ENCODE measurements at places on chromosomes 3 and 15. TPM values are rescaled to one million over a fixed set of nuclear protein-coding genes. Genes with fewer than 3 reads are reported as not detected.

- no peak for DNase-seq
- no peak overlapping the region for H3K27ac ChIP-seq
- H3K4me3 ChIP-seq: no peak overlapping the region
- no peaks in the 10 kb centered on the region for H3K27me3 ChIP-seq
These were observed 9.6 kb downstream of the C3orf18 start for GRCh38 chr3:50557915-50558314.

GRCh38 chr15:51576286-51576850, 46.2 kb downstream of the DMXL2 start:
- H3K4me1 ChIP-seq: no peaks in the 10 kb centered on the region
- peak overlapping the region; percentile 35 for H3K27ac ChIP-seq

DNA sequence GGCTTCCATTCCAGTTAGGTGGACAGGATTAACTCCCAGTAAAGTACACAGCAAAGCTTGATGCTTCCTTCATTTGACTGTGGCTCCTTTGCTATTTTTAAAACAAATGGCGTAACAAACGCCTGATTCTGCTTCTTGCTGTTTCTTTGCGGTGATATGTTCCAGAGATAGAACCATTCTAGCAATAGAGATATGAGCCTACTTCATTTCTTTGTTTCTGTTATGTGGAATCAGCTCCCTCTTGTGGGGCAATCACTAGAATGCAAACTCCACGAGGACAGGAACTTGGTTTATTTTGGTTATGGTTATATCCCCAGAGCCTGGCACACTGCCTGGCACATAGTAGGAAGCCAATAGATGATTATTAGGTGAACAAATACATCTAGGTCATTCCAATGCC, 122.6 kb upstream of the SLC6A11 start:
- DNase-seq: no peak
- no peaks in the 10 kb centered on the region for H3K27me3 ChIP-seq
- no peaks in the 10 kb centered on the region for H3K36me3 ChIP-seq
- no peaks in the 10 kb centered on the region for H3K4me1 ChIP-seq
- H3K4me3 ChIP-seq: no peak overlapping the region

DNA sequence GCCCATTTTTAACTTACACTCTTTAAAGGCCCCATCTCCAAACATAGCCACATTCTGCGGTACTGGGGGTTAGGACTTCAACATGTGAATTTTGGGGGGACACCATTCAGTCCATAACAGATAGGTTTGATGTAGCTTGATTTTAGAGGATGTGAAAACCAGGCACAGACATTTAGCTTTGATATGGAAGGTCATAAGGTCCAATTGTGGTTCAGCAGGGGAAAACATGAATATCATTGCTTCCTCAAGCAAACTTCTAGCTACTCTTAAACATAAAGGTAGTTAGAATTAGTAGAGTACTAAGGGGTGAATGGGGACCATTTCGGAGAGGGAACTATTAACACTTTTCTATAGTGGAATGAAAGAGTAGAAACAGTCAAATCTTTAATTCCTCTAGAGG, 13.6 kb upstream of the NFKBIZ start:
- H3K27ac ChIP-seq: no peak overlapping the region
- H3K4me1 ChIP-seq: no peaks in the 10 kb centered on the region
- no peak for DNase-seq
- H3K4me3 ChIP-seq: no peak overlapping the region
- no peaks in the 10 kb centered on the region for H3K36me3 ChIP-seq

- H3K27me3 ChIP-seq: no peaks in the 10 kb centered on the region
- H3K36me3 ChIP-seq: no peaks in the 10 kb centered on the region
- H3K27ac ChIP-seq: no peak overlapping the region
- no peak for DNase-seq
These were observed 72.3 kb upstream of the SNTN start for GRCh38 chr3:63580151-63580550.

- H3K27me3 ChIP-seq: no peaks in the 10 kb centered on the region
- no peak for DNase-seq
- H3K4me1 ChIP-seq: peaks cover 4% of the 10 kb centered on the region
- no peak overlapping the region for H3K27ac ChIP-seq
- no peaks in the 10 kb centered on the region for H3K36me3 ChIP-seq
These were observed 6.3 kb upstream of the ATP1B3 start for GRCh38 chr3:141870091-141870687.

GRCh38 chr3:183254487-183255347, 1.7 kb downstream of the B3GNT5 start:
- H3K27ac ChIP-seq: peak overlapping the region; percentile 98
- H3K27me3 ChIP-seq: no peaks in the 10 kb centered on the region
- H3K4me1 ChIP-seq: no peaks in the 10 kb centered on the region
- DNase-seq: peak; percentile 65

DNA sequence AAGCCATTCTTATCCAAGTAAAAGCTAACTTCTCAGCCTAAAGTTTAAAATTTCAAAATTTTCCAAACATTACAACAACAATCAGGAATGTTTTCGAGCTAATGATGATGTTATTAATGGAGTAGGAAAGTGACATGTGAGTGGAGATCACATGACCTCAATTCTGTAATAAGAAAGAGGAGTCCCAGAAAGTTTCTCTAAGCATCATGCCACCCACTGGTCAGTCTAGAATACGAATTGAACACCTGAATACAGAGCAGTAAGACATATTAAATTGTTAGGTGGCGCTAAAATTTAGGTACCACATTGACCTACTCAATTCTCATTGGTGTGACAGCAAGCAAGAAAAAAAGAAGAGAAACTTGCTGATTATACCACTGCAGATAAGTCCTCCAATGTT, 163.9 kb downstream of the DCLK3 start:
- H3K36me3 ChIP-seq: no peaks in the 10 kb centered on the region
- H3K4me3 ChIP-seq: no peak overlapping the region
- no peaks in the 10 kb centered on the region for H3K27me3 ChIP-seq
- no peaks in the 10 kb centered on the region for H3K4me1 ChIP-seq

DNA sequence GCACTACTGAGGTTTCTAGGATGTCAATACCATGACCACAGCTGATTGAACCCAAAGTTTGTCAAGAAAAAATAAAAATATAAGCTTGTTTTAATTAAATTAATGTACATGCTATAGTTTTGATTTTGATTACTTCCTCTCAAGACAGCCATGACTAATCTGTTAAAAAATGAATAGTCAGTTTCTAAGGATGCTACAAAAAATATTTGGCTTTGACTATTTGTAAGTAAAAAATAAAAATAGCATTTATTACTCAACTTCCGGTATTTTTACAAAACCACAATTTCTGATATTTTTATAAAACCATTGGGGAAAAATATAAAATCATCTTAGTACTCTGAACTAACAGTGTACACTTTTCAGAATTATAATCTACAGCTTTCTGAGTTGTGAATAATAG, 12.1 kb upstream of the TEX9 start:
- no peak overlapping the region for H3K4me3 ChIP-seq
- no peaks in the 10 kb centered on the region for H3K27me3 ChIP-seq
- no peak for DNase-seq
- H3K27ac ChIP-seq: no peak overlapping the region

DNA sequence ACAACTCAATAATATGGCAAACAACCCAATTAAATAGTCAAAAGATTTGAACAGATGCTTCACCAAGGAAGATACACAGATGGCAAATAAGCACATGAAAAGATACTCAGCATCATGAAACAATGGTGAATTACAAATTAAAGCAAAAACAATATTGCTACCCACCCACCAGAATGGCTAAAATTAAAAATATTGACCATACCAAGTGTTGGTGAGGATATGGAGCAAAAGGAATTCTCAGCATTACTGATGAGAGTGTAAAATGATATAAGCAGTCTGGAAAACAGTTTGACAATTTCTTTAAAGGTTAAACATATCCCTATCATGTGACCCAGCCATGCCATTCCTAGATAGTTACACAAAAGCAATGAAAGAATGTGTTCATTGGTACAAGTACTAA, 5.7 kb upstream of the PXYLP1 start:
- peaks cover 9% of the 10 kb centered on the region for H3K4me1 ChIP-seq
- H3K36me3 ChIP-seq: no peaks in the 10 kb centered on the region
- no peak overlapping the region for H3K4me3 ChIP-seq
- DNase-seq: no peak
- H3K27ac ChIP-seq: no peak overlapping the region

- H3K4me3 ChIP-seq: no peak within 1 kb of the TSS
- no peaks in the 10 kb centered on the region for H3K36me3 ChIP-seq
- H3K27me3 ChIP-seq: no peaks in the 10 kb centered on the region
- no peaks in the 10 kb centered on the region for H3K4me1 ChIP-seq
These were observed at the start of gene ACTC1 for GRCh38 chr15:34795267-34796081. Gene ACTC1 (minus strand): TSS chr15:34795549. CDS start chr15:34794808, 741 bp downstream.

DNA sequence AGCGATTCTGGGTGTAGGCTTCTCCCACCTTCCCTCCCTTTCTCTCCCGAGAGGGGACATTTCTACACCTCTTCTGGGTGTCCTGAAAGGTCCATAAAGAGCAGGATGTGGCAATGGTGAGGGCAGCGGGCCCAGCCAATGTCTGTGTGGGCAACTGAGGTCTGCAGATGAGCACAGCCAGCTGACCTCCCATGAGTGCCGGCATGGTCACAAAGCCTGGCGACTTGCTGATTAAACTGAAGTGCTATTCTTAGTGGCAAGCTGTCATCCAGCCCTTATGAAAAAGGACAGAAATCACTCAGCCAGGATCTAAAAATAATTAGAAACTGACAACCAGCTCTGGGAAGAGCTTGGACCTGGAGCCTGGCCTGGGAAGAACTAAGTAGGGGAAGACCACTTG, 124.3 kb upstream of the RGMA start:
- H3K4me3 ChIP-seq: no peak overlapping the region
- no peaks in the 10 kb centered on the region for H3K36me3 ChIP-seq
- no peak for DNase-seq
- H3K27me3 ChIP-seq: no peaks in the 10 kb centered on the region

Gene GNAT1
- total RNA-seq: not detected

Gene ANO10
- total RNA-seq: 71.0 TPM

Gene FBXL22
- total RNA-seq: not detected

Gene NOX5
- not detected for total RNA-seq

Data from Peyer's patch (tissue), 4 donors.